HCT116 (cell line): ENCODE measurements at places on chromosomes 11 and 22.

GRCh38 chr11:47340980-47341775 is 11.3 kb downstream of the MYBPC3 start:
- no peak for DNase-seq

GRCh38 chr11:95155385-95155784 is 65.7 kb downstream of the ENDOD1 start:
- DNase-seq, result no peak

GRCh38 chr11:105367129-105367528 is 227.6 kb upstream of the CARD18 start:
- DNase-seq, result no peak

DNA sequence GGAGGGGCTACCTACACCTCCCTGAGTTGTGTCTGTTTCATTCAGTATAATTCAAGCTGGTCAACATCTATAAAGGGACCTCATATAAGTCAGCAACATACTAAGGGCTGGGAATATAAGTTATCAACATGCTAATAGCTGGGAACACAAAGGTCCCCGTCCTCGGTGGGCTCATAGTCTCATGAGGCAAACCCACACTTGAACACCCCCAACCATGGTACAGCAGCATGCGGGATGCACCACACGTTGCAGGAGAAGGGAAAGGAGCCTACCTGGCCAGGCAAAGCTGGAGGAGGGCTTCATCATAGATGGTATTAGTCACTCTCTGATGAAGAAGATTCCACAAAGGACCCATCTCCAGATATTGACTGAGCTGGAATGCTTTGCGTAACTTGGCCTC is 561.8 kb upstream of the B3GAT1 start:
- DNase-seq, result no peak

- DNase-seq, result no peak
Measured at GRCh38 chr11:45100339-45100738, 46.1 kb upstream of the PRDM11 start.

- DNase-seq, result no peak
Measured at GRCh38 chr11:45048313-45048841, 97.7 kb upstream of the TP53I11 start.

- peak; percentile 15 for DNase-seq
Measured at GRCh38 chr11:116736763-116737162, 36.0 kb downstream of the BUD13 start.

DNA sequence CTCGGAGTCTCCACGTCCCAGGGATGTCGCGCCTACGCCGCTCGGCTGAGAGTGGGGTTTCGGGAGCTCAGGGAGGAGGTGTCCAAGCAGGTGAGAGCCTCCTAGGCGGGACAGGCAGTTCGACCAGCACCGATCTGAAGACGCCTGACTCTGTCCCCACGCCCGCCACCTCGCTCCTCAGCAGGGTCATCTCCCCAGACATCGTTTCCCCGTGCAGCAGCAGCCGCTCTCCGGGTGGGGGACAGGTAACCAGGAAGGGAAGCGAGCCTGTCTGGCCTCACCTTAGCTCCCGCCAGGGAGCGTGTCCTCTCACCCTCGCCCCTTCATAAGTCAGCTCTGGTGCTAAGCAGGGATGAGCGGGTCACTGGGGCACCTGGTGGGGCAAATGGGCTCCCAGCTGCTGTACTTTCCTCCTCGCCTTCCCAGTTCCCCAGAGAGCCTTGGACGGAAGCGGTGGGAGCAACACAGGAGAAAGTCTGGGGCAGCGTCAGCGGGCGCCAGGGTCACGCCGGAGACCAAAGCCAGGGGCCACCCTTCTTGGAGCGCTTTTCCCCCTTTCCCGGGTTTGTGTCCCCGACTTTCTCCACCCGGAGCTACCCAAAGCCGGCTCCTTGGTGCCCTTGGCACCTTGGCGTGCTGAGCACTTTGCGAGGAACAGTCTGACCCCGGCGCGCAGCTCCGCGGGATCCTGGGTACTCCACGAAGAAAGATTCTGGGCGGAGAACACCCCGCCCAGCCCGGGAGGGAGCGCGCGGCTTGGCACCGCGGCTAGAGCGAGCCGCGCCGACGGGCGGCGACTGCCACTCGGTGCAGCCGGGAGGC is 1.6 kb downstream of the SPON1 start:
- DNase-seq, result no peak

DNA sequence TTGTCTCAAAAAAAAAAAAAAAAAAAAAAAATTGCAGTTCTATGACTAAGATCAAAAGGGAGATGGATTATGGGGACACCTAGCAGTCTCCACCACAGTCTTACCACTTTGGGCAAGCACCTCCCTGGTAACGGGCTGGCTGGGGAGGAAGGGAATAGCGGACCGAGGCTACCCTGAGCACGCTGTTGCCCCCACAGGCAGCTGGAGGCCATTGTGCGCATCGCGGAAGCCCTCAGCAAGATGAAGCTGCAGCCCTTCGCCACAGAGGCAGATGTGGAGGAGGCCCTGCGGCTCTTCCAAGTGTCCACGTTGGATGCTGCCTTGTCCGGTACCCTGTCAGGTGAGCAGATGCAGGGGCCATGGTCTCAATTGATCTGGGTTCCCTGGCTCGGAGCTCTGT is 21.2 kb downstream of the MCM5 start:
- no peak for DNase-seq

DNA sequence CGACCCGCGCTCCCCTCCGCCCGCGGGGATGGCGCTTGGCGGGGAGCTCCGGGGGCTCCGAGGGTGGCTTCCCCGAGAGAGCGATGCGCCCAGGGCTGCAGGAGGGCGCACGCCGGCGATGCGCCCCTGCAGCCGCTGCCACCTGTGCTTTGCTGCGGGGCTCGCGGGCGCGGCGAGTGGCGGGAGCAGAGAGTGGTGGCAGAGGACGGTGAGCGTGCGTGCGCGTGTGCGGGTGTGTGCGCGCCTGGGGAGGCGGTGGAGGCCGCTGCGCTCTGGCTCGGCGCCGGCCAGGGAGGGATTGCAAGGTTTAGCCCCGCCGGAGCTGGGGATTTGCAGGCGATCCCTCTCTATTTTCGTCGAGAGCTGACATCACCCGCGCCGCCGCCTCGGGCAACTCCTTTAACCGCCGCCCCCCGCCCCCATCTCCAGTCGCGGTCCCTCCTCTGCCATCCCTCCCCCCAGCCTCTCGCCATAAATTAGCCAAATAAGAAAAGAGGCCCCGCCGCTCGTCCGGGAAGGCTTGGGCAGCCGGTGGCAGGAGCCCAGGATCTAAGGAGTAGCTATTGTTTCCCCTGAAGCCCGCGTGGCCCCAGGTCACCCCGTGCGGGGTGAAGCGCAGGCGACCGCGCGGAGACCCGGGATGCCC is at the start of gene SLC1A2:
Gene SLC1A2, minus strand, starts transcription at position 375 of the 646 bp plus-strand sequence. CDS start 592 bp downstream, outside the sequence.
- DNase-seq, result no peak

DNA sequence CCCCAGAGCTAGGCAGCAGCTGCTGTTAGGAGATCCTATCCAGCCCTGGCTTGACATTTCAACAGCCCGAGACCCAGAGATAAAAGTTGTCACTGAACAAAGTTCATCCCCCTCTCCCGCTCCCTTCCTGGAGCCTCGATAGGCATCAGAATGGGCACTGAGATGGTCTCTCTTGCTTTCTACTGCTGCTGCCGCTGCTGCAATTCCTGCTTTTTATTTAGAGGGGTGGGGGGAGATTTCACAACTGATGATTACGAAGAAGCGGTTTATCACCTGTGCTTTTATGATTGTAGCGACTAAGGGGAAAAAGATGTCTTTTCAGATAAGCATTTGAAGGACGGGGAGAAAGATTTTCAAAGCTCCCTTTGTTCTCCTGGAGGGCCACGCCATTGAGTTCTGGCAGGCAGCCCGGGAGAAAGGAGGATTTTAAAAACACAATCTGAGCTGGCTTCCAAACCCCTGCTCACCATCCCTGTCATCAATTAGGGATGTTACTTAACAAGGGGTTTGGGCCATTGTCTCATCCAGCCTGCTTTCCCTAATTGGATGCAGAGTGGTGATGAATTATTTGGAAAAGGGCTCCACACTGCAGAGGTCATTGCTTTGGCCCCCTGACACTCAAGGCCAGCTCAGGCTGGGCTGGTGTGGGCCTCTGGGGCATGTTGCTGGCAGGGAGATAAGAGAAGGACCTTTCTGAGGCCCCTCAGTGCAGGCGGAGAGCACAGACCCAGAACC is 344.7 kb downstream of the BUD13 start:
- no peak for DNase-seq

GRCh38 chr11:102470251-102470650 is 17.7 kb upstream of the TMEM123 start:
- DNase-seq, result no peak

DNA sequence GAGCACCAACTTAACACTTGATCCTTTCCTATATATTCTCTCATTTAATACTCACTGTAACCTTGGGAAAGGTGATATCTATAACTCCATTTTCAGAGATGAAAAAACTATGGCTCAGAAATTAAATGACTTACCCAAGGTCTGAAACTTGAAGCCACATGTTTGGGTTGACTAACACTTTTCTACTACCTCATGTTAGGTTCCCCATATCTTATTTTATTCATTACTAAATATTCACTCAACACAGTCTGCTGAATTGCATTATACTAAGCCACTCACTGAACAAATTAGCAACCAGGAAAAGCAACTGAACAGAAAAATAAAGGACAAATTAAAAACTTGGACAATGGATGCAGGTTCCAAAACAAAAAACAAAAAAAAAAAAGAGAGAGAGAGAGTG is 59.9 kb downstream of the FAM168A start:
- DNase-seq, result no peak

GRCh38 chr11:57639321-57640067 is 10.2 kb downstream of the YPEL4 start:
- DNase-seq, result no peak

GRCh38 chr22:27327981-27328721 is 473.4 kb downstream of the MN1 start:
- no peak for DNase-seq

DNA sequence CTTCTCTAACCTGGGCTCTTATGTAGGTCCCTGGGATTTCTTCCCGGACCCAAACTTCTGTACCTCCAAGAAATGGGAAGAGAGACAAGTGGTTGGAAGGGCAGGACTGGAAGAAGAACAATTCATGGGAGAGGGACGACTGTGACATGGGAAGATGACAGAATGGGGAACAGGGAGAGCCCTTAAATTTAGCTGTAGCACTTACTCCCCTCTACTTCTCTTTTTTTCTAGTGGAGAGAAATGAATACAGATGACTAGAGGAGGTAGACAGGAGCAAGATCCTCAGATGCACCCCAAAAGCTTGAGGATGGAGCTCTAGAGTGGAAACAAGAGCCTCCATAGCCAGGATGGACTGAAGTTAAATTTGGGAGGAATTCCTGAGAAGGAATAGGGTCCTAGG is 2.3 kb downstream of the RHOG start:
- no peak for DNase-seq

GRCh38 chr11:5737670-5738392 is 1.6 kb downstream of the OR56B1 start:
- DNase-seq, result no peak

- no peak for DNase-seq
Measured at GRCh38 chr11:79173615-79174014, 267.2 kb downstream of the TENM4 start.

- no peak for DNase-seq
Measured at GRCh38 chr11:87659807-87660206, 515.4 kb downstream of the RAB38 start.

DNA sequence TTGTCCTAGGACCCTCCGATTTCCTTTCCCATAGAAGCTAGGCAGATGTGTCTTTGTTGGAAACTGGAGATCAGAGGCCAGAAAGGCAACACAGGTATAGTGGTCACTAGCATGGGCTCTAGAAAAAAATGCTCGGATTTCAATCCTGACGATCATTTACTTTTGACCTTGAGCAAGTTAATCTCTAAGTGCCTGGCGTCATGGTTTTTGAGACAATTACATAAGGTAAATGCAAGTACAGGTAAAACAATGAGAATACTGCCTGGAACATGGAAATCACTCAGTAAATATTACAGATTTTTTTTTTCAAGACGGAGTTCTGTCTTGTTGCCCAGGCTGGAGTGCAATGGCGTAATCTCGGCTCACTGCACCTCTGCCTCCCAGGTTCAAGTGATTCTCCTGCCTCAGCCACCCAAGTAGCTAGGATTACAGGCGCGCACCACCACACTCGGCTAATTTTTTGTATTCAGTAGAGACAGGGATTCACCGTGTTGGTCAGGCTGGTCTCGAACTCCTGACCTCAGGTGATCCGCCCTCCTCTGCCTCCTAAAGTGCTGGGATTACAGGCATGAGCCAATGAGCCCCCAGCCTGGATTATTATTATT is 1.1 kb upstream of the DENND5A start:
- DNase-seq, result no peak

DNA sequence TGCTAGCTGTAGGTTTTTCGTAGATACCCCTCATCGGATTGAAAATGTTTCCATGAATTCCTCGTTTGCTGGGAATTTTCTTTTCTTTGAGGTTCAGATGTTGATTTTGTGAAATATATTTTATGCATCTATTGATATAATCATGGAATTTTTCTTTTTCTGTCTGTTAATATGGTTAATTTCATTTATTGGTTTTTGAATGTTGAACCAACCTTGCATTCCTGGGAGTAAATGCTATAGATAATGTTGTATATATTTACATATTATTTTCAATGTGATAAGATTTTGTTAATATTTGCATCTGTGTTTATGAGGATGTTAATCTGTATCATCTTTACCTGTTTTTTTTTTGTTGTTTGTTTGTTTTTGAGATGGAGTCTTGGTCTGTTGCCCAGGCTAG is 10.6 kb upstream of the NDUFA6 start:
- no peak for DNase-seq

- no peak for DNase-seq
Measured at GRCh38 chr22:19109198-19110063, 12.8 kb downstream of the DGCR2 start.

DNA sequence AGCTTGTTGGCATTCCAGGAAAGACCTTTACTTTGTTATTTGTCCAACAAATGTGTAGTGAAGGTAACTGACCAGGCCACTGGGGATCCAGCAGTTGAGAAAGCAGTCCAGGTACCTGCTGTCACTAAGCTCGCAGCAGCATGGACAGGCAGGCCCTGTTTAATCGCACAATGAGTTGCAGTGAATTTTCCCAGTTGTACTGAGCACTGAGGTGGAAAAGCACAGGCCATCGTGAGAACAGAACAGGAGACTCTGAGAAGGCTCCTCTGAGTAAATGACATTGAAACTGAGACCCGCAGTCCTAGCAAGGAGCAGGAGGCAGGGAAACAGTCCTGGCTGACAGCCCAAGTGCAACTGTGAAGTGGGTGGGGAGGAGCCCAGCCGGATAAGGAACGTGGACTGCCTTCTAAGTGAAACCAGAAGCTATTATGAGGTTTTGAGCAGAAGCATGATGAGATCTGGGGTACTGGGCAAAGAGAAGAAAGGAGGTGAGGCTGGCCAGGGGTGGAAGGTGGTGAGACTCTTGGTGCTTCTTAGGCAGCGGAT is 39.8 kb upstream of the CDON start:
- DNase-seq, result no peak
